Stimulated activated CD8-positive, alpha-beta memory T cell treated with anti-CD3 and anti-CD28 coated beads, Interleukin-2, amount 100 ng/mL, for 1 hour (primary cell): ENCODE measurements at places on chromosomes 5 and 9.

DNA sequence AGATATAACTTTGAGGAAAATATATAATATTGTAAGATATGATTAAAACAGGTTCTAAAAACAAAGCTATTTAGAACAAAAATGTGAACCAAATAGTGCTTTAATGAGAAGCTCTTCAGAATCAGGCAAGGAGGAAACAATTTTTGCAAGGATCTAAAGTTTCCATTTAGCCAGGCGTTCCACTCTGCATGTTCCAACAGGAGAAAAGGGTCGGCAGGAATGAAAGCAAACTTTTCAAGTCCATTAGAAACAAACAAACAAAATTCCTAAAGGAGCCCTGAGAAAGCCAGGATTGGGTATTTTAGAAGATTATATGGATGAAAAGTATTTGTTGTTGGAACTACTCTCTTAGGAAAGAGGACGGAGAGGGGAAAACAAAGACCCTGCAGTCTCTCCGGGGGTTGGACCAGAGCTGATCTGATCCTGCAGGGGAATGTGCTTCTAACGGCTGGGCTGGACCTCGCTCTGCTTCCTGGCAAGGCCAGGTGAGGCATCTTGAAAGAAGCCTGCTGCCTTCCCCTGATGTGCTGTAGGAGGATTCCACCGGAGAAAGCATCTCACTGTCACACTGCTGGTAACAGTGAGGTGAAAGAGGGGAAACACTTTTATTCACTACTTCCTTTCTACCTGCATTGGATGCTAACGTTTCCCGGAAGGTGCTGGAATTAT is 94.6 kb downstream of the PRRT1B start:
- DNase-seq = no peak

GRCh38 chr5:60852940-60853339 is 8.9 kb upstream of the ELOVL7 start:
- no peak for DNase-seq

- DNase-seq = no peak
Measured at GRCh38 chr9:99039505-99040182, 65.3 kb upstream of the TGFBR1 start.

DNA sequence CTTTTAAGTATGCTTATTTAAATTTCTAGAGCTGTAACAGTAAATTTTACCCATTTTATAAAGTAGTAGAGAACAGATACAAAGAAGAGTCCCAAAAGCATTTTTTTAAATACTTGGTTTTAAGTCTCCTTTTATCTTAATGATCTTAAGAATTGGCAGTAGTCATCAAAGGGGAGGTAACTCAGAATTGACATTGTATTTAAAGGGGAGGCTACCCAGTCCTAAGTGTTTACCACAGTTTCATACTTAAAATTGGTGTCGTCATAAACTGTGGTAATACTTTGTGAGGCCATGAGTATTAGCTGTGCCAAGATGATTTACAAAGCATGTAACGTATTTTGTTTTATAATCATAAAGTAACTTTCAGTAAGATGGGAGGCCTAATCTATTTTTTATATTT is 14.8 kb downstream of the SLC25A46 start:
- no peak for DNase-seq

- DNase-seq = no peak
Measured at GRCh38 chr9:5099466-5099865, 86.0 kb downstream of the INSL6 start.

DNA sequence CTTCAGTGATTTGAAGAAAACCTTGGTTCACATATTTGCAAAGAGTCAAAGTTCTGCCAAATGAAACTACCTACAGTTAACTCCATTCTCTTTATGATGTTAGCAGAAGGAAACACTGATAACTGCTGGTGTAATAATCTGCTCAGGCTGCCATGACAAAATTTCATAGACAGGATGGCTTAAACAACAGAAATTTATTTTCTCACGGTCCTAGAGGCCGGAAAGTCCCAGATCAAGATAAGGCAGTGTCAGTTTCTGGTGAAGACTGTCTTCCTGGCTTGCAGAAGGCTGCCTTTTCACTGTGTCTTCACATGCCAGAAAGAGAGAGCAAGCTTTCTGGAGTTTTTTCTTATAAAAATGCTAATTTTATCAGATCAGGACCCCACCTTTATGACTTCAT is 102.4 kb upstream of the PARP8 start:
- DNase-seq = peak; percentile 6

DNA sequence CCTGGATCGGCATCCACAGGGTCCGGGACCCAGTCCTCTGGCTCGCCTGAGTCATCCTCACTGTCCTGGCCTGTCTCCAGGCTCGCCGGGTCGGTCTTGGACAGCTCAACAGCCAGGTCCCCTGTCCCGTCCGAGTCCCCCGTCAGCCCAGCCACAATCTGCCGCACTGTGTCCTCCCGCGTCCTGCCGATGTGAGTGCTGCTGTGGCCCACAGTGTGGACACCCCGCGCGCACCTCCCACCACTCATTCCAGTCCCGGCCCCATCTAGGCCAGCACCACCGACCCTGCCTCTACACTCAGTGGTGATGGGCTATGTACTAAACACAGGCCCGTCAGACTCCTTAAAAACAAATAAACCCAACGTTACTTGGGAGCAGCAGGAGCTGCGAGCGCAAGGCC is 6.7 kb downstream of the ANAPC2 start:
- no peak for DNase-seq

DNA sequence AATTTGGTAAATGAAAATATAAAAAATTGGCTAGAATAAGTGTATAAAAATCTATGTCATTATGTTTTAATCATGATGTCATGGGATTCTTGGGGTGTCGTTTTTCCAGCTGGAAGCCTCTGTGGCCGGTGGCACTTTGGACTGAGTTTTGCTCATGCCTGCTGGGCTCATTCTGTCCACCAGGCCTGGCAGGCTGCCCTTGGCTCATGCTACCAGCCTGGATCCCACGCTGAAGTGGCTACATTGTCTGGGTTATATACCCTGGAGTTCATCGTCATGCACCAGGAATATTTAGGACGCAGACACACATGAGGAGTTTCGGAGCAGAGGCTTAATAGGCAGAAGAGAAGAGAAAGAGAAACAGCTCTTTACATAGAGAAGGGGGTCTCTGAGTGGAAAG is 1913.7 kb upstream of the WWC1 start:
- no peak for DNase-seq

- no peak for DNase-seq
Measured at GRCh38 chr9:119114681-119115080, 254.6 kb downstream of the BRINP1 start.

GRCh38 chr5:98433673-98434072 is 339.8 kb upstream of the RGMB start:
- DNase-seq = no peak

DNA sequence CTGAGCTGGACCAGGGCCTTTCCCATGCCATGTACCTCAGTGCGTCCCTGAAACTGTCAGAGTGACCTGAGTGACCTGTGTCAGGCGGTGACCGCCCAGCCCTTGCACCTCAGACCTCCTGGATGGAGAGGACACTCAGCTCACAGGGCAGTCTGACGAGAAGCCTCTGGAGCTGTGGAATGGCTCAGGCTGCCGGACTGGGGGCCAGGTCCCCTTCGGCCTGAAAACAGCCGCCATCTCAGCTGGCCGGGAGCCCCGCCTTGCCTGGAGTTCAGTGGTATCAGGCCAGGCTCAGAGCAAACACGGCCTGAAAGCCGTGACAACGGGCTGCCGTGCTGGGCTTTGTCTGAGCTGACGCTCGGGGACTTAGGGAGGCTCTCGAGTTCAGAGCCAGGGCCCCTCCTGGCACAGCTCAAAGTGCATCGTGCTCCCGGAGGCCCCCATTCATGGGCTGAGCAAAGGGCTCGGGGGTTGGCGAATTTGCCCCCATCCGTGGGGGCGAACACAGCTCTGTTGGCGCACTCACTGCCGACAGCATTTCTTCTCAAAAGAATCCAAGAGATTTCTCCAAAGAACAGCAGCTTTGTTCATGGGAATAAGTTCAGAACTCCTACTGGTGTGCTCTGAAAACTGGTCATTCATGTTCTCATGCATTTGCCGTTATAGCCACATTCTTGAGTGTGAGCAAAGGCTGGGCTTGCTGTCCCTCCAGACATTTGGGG is 8.4 kb upstream of the SLC9A3 start:
- no peak for DNase-seq

- DNase-seq = no peak
Measured at GRCh38 chr9:112121633-112122032, 53.5 kb downstream of the SUSD1 start.
